ENCODE measurements at places on chromosomes 11 and 22. TPM values are rescaled to one million over a fixed set of nuclear protein-coding genes. Genes with fewer than 3 reads are reported as not detected.
A peak's percentile ranks its signal among the peaks of the same experiment; 100 is the strongest.

GRCh38 chr11:57213342-57214097 lies 23.5 kb downstream of the APLNR start:
- DNase-seq = peak; percentile 87

GRCh38 chr11:67006029-67006884 lies 16.7 kb upstream of the SYT12 start:
- no peak for DNase-seq

- no peak for DNase-seq
Observed at GRCh38 chr22:44329179-44329796, 16.5 kb upstream of the SHISAL1 start.

- no peak for DNase-seq
Observed at GRCh38 chr11:1643146-1643690, 13.6 kb downstream of the KRTAP5-5 start.

DNA sequence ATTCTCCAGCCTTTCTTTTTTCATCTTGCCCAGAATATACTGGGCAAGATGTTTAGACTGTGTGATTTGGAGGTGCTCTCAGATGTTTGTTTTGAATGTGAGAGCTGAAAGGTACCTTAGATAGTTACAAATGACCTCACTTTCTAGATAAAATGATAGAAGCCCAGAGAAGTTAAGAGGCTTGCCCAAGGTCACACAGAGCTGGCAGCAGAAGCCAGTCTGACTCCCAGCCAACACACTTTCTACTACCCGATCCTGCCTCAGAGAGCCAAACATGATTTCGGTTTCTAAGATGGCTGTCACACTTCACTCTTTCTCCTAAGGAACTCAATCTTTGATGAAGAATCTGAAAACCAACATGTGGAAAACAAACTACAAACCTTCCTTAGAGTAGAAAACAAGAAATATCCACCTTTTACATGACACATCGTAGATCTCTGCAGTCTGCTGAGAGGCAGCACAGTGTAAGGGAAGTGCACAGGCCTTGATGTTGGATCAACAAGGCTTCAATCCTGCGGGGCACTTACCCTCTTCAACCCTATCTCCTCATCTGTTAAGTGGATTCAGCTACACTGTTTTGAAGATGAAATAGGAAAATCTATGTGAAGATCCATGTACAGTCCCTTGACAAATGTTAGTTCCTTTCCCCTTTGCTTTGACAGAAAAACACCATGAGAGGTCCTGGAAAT lies 58.6 kb downstream of the SYTL2 start:
- no peak for DNase-seq

DNA sequence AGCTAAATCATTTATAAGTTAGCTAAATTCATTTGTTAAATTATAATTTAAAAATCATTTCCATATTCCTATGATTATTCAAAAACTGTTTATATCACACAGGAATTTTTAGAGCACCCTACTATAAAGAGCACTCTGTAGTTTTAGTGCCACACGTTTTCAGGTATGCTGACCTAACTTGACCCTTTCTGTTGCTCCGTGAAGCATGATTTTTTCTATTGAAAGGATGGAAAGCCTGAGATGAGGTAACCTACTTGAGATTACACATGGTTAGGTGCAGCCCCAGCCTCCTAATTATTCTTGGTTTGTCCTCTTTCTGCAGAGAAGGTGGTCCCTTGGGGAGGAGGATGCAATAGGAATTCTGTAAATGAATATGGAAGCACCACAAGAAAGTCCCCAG lies 72.6 kb downstream of the PPFIBP2 start:
- no peak for DNase-seq

Gene SLC25A18
- total RNA-seq = not detected

Measured in endothelial cell of umbilical vein (primary cell).